NCI-H1930 (cell line): ENCODE measurements at places on chromosomes 6 and 20.

- no peak for DNase-seq
These were observed 39.2 kb upstream of the SPACA1 start for GRCh38 chr6:88008411-88008810.

DNA sequence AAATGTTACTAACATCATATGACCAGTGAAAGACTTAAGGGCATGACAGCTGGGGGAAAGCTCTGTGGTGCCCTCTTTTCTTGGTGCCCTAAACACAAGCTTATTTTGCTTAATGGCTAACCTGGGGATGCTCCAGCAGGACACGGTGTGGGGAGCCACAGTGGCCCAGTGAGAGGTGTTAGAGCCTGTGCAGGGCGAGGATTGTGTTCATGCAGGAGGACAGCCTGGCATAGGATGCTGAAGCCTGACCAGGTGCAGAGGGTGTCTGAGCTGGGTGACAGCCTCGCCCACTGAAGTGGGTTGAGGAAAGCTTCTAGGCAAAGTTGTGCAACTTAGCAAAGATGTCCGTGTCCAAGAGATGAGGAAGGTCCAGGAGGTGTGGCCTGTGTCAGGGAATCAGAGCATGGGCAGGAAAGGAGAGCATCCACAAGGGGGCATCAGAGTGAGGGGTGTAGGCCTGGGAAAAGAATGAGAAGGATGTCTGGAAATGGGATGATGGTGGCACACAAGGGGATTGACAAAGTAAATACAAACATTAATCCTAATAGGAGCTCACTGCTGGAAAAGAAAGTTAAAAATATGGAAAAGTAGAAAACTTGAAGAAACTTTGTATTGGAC is 33.9 kb downstream of the SLC17A4 start:
- DNase-seq: no peak

DNA sequence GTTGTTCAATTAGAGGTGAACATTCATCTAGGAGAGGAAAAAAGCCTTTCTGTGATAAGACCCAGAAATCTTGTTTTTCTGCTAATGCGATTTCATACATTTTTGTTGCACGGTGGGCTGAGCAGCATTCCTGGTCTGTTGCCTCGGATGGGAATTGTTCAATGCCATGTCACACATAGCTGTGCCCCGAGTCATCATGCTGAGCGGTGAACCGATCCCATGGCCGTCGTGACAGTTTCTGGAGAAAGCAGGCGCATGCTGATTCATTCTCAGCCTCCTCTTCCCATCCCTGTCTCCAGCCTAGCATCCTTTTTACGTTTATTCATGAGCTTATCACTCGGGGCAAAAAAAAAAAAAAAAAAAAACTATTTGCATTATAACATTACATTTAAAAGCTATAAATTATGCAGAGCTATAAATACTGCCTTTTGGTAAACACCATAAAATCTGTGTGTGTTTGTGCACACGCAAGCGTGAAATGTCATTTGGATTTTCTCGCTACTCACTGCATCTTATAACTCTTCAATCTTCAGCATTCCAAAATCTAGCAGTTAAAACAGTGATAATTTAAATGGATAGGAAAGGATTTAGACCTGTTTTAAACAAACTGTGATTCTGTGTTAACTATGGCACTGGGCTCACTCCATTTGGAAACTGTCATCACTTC is 58.9 kb upstream of the IFNGR1 start:
- no peak for DNase-seq

GRCh38 chr6:102298051-102298450 is 904.5 kb downstream of the GRIK2 start:
- DNase-seq: no peak

DNA sequence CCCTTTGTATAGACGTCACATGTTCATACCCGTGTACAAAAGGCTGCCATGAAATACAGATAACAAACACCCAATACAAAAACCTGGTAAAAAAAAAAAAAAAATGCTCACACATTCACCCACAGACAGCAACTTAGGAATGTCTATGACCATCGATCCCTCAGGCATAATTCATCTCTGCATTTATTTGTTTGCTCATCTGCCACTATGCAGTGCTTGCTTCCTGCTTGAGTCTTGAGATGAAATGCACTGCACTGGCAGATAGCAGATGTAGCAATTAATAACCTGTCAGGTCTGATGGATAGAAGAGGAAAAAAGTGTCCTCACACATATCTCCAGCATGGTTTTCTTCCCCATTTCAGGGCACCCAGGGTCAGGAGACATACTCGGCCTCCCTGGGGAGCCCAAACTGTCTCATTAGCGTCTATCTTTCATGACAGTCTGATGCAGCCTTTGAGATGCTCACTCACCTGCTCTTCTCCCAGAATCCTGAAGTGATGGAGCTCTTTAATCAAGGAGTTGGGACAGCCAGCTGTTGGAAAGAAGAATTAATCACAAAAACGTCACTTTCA is 295.1 kb upstream of the AGPAT4 start:
- no peak for DNase-seq

GRCh38 chr20:32577023-32577422 is 8.1 kb downstream of the NOL4L start:
- no peak for DNase-seq

- no peak for DNase-seq
These were observed 542.9 kb upstream of the IMPG1 start for GRCh38 chr6:76615395-76615794.

GRCh38 chr6:451847-452246 is 60.3 kb downstream of the IRF4 start:
- no peak for DNase-seq

- DNase-seq: no peak
These were observed 945 bp downstream of the FAXC start for GRCh38 chr6:99348288-99349170.
